ENCODE measurements at places on chromosomes 1 and 21.

GRCh38 chr1:43512681-43513080 lies 18.0 kb upstream of the PTPRF start:
- no peak for DNase-seq

GRCh38 chr1:226702318-226702956 lies 36.6 kb downstream of the ITPKB start:
- no peak for DNase-seq

DNA sequence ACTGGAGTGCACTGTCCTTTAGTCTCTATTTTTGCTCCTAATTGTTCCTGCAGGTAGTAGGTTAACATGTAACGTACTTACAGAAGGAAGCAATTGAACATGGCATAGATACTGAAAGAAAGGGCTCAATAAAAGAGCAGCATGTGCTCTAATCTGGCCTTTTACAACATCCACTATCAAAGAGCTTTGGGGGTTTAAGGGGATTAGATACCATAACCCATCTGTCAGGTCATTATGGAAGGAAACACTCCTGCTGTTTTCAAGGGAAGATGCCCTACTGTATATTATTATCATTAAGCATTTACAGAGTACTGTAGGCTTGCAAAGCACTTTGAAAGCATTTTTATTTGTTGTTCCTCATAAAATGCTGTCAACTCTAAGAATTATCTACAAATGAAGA lies 152.8 kb downstream of the TTLL7 start:
- no peak for DNase-seq

DNA sequence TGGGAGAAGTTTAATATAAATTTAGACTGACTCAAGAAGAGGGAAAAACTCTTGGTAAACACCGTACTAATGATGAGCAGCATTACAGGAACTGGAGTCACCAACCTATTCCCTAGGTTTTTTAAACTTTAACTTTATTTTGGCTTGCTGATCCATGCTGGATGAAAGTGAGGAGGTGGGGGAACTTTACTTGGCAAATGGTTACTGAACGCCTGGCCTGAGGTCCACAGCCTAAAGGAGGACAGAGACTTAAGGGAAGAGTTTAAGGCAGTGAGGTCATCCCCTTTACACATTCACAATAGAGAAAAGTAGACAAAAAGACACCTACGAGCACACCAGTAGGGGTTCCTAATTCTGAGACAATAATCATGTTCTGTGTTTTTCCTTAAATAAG lies 25.6 kb upstream of the A3GALT2 start:
- no peak for DNase-seq

DNA sequence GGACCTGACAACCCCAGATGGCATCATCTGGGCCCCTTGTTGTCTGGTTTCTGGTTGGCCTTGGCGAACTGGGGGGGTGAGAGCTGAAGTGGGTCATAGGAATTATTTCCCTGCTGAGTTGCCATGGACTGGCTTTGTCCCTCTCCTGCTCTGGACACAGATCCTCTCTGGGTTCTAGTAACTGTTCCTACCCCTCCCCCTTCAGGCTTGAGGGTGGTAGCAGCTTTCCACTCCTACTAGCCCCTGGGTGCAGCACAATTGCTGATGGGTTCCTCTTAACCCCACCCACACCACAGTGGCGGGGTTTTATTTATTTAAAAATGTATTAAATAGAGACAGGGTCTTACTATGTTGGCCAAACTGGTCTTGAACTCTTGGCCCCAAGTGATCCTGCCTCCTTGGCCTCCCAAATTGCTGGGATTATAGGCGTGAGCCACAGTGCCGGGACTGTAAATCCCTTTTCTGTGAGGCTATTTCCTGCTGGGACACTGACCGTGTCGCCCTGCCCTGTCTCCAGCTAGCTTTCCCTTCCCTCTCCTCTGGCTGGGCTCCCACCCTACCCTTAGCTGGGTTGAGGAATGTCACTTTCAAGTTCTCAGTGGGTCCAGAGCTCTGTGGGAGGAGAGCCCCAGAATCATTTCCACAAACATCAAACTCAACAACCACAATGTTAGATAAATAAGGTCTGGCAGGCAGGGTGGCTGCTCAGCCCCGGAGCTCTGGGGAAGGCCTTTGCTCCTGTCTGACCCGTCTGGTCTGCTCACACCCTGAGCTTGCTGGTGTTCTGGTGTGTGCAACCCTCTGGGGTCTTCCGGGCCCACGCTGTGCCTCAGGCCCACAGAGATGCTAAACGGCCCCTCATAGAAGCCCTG lies 112.7 kb upstream of the WNT4 start:
- no peak for DNase-seq

- DNase-seq = no peak
Measured at GRCh38 chr1:15620155-15620545, 2.9 kb downstream of the DDI2 start.

GRCh38 chr21:36149788-36150711 lies 6.6 kb upstream of the DOP1B start:
- no peak for DNase-seq

DNA sequence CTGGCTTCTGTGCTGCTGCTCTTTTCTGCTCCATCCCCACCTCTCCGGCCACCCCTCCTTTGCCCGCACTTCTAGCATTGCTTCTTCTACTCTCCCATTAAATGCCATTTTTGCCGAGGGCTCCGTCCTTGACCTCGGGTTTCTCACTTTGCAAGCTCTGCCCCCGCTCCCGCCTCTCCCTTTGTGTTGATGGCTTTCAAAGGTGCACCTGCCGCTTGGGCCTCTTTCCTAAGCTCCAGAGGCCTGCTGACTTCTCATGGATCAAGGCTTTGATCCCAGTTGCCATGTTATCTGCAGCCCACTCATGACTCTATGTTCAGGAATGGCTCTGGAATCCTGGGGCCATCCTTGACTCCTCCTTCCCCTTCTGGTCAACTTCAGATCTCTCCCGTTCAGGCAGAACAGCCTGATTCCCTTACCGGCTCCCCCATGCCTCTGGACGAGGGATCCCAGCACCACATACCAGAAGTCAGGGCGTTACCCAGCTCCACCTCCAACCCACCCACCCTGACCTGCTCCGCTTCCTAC lies 54.3 kb downstream of the TLR5 start:
- no peak for DNase-seq
